AG04450 (cell line): ENCODE measurements at places on chromosomes 2 and 18. TPM values are rescaled to one million over a fixed set of nuclear protein-coding genes. Genes with fewer than 3 reads are reported as not detected.

DNA sequence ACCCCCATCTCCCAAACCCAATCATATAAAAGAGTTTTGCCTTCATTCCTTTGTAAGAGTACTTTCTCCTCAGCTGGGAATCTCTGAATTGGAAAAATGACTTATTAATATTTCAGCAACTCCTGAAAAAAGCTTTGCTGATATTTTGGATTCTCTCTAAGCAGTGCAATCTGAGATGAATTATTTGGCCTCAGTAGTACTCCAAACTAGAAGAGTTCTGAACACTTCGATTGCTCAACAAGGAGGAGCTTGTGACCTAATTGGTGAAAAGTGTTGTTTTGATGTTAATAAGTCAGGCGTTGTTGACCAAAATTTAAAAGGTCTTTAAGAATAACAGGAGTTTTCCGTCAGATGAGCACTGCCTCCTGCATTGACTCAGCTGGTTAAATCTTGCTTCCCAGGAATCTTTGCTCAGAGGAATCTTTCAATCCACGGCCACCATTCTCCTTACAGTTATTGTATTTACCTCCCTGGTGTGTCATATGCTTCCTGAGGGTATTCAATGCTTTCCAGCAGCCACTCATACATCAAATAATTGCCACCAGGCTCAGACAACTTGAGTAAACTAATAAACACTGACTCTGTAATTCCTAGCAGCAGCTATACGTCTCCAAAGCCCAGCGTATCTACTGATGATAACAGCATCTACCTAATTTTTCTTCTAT lies 24.5 kb upstream of the LIPG start:
- no peak for DNase-seq

- no peak for DNase-seq
Observed at GRCh38 chr2:16148632-16149348, 208.4 kb downstream of the MYCN start.

GRCh38 chr2:150470435-150470834 lies 17.0 kb downstream of the RND3 start:
- no peak for DNase-seq

- DNase-seq: no peak
Observed at GRCh38 chr2:143371616-143372015, 242.4 kb downstream of the ARHGAP15 start.

- no peak for DNase-seq
Observed at GRCh38 chr2:138502255-138503086, 901 bp downstream of the SPOPL start.

ARHGAP28 gene
- polyA plus RNA-seq: 30.6 and 38.2 TPM in 2 replicates

- DNase-seq: no peak
Observed at GRCh38 chr2:101805152-101806088, 107.9 kb downstream of the MAP4K4 start.

DNA sequence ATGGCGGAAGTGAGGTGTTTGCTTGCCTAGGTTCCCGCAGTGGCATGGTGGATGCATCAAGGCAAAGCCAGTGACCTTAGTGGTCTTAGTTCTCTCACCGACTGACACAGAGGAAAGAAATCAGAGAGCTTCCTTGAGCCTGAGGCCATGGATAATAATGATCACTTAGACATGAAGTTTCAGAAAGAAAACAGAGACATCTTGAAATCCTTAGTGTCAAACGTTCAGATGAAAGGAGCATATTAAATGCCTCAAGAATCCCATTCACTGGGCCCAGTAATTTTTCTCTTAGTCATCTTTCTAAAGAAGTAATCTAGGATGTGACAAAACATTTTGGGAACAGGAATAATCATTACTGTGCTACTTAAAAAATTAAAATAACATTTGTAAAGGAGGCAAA lies 35.2 kb downstream of the COPS8 start:
- no peak for DNase-seq

DNA sequence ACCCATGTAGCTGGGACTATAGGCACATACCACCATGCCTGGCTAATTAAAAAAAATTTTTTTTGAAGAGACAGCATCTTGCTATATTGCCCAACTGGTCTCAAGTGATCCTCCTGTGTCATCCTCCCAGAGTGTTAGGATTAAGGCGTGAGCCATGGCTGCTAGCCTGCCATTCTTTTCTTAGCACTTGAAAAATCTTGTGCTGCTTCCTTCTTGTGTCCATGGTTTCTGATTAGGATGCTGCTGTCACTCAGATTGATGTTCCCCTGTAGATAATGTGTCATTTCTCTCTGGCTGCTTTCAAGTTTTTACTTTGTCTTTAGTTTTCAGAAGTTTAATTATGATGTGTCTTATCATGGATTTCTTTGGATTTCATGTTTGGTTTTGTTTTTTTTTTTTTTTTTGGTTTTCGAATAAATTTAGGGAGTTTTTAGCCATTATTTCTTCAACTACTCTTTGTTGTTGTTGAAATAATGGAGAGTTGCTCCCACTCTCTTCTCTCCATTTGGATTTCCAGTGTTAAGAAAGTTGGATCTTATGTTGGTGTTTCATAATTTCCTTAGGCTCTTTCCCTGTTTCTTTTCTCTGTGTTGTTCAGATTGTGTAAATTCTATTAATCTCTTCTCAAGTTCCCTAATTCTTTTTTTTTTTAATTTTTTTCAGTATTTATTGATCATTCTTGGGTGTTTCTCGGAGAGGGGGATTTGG lies 2.5 kb downstream of the ATP9B start:
- no peak for DNase-seq

GRCh38 chr18:7601246-7601615 lies 34.1 kb downstream of the PTPRM start:
- DNase-seq: no peak

DNA sequence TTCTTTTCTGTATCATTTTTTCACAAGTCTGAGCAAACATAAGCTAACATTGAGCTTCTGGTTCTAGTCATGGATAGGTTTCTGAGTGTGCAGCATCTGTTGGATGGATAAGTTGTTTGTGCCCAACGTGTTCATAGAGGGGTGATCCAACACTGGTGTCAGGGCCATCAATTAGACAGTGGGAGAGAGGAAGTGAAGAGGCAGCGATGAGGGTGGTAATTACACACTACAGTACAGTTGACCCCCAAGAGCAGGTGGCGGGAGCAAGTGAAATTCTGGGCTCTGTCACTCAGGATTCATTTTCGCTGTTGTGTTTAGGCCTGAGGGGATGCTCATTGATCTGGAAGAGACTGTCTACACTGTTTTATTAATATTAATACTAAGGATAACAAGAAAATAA lies 180.0 kb upstream of the CXCR4 start:
- DNase-seq: no peak

NOL4 gene
- polyA plus RNA-seq: not detected in 2 replicates

LIPG gene
- 0.11 and 0.19 TPM in 2 replicates for polyA plus RNA-seq

DNA sequence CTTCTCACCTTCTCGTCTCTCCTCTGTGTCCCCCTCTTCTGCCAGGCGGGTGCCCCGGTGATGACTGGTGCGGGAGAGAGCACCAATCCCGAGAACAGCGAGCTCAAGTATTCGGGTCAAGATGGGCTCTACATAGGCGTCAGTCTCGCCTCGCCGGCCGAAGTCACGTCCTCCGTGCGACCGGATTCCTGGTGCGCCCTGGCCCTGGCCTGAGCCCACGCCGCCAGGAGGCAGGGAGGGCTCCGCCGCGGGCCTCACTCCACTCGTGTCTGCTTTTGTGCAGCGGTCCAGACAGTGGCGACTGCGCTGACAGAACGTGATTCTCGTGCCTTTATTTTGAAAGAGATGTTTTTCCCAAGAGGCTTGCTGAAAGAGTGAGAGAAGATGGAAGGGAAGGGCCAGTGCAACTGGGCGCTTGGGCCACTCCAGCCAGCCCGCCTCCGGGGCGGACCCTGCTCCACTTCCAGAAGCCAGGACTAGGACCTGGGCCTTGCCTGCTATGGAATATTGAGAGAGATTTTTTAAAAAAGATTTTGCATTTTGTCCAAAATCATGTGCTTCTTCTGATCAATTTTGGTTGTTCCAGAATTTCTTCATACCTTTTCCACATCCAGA lies 31.3 kb downstream of the GATA6 start:
- DNase-seq: no peak

GRCh38 chr2:111068435-111069058 lies 52.2 kb upstream of the BCL2L11 start:
- DNase-seq: no peak

DNA sequence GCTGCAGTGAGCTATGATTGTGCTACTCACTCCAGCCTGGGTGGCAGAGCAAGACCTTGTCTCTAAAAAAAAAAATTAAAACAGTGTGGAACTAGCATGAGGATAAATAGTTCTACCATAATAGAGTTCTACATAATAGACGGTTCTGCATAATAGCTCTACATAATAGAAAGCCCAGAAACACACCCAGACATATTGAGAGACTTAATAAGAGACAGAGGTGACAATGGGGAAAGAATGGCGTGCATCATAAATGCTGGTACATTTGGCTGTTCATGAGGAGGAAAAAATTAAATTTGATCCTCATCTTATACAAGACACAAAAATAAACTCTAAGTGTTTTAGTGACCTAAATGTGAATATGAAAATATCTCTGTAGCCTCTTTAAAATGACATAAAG lies 58.5 kb downstream of the PTRHD1 start:
- no peak for DNase-seq

DNA sequence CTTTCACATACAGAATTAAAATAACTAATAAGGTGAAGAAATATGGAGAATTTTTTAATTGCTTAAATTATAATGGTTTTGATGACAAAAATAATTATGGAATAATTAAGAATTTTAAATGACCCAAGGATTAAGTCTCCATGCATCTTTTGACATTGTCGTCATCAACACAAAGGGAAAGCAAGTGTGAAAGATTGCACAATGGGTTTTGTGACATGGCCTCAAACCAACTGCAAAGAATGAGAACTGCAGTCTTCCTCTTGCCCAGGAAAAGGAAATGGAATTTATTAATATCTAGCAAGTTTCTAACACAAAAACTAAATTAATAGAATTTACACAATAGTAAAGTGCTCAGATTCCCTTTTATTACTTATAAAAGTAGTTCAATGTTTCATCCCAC lies 329.1 kb upstream of the PKDCC start:
- DNase-seq: no peak

DNA sequence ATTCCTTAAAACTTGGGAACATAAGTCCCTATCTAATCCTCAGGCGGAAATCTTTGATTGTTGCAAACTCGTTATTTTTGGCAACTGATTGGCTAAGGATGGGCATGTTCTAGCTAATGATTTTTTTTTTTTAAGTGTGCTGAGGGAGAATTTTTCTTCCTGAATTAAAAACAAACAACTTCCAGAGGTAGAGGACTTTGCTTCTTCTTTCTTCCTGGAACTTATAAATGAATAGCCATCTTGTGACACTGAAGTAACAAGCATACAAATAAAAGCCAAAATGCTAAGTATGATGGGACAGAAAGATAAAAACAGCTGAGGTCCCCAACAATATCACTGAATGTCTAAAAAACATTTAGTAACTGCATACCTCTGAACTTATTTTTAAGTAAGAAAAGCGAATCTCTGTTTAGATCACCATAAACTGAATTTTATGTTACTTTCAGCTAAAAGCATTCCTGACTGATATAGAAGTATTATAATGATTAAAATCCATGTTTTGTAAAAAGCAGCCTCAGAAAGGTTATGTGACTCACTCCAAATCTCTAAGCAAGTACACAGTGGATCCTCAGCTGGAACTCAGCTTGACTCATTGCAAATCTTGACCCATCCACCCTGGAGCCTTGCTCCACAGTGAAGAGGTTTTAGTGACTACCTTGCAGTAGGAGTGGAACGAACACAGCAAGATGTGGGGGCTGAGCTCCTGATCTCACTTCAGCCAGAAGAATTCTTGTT lies 344.4 kb downstream of the CLIP4 start:
- DNase-seq: peak; percentile 62

DNA sequence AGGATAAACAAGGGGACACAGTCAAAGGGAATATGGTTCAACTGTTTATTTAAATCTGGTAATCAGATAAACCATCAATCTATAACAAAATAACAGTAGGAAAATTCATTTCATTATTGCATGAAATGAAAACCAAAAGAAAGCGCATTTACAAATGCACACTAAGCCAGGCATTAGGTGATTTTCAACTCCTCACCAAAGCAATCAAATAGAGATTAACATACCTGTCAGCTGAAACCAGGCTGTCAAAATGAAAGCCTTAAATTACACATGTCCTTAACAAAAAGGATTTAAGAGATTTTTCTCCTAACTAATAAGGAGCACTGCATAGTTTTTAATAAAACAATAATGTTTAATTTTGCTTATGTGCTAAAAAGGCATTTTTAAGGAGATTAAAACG lies 23.0 kb downstream of the STK39 start:
- no peak for DNase-seq

CIB4 gene
- polyA plus RNA-seq: not detected in 2 replicates

DNA sequence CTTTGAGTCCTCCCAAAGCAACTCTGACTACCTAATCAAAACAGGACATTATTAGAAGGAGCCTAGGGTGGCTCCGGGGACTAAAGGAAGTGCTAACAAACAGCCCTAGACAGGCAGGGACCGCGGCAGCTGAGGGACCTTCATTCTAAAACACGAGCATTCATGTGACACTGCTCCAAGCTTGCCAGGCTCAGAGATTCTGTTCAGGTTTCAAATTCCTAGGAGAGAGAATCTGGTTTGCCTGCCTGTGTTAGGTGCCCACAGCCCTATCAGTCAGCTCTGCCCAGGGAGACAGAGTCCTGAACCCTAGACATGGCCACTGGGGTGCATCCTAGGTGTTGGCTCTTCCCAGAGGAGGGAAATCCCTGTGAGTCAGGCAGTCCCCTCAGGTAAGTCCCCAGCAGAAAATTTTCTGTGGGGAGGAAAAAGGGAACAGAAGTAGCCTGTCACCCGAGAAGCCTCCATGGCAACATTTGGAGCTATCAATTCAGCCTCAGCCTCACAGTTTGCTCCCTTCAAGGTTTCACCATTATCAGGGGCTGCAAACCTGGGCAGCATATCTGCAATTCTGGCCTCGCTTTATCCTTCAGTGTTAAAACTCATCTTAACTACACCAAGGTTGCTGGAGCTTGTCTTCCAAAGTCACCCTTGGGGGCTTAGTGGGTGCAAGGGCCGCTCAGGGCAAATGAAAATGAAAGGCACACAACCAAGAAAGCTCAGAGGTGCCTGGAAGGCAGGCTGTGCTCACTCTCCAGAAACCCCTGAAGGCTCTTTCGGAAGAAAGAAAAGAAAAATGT lies 28.6 kb downstream of the PCBP1 start:
- no peak for DNase-seq

- DNase-seq: no peak
Observed at GRCh38 chr2:11903085-11903606, 156.7 kb downstream of the LPIN1 start.

- no peak for DNase-seq
Observed at GRCh38 chr2:181235683-181236459, 221.3 kb upstream of the ITGA4 start.

- DNase-seq: no peak
Observed at GRCh38 chr2:239471011-239471792, 70.4 kb upstream of the HDAC4 start.

GRCh38 chr2:149205143-149205542 lies 125.2 kb upstream of the LYPD6 start:
- DNase-seq: no peak

RAB12 gene
- polyA plus RNA-seq: 29.9 and 35.4 TPM in 2 replicates
